Aorta (tissue), 5 donors: ENCODE measurements at places on chromosomes 1 and 21. TPM values are rescaled to one million over a fixed set of nuclear protein-coding genes. Genes with fewer than 3 reads are reported as not detected.

GLMP gene
- 50.8 TPM for total RNA-seq

GRCh38 chr1:115090186-115090490, 835 bp upstream of the TSPAN2 start:
- DNase-seq: no peak

EPHA2 gene
- total RNA-seq: 25.2 TPM

GRCh38 chr1:28811766-28812668, at the start of gene OPRD1:
Gene OPRD1 (plus strand): TSS chr1:28812170. CDS start chr1:28812384, 214 bp downstream.
- DNase-seq: no peak

GRCh38 chr1:20138961-20139550, at the start of gene PLA2G2F:
Gene PLA2G2F (plus strand): TSS chr1:20139323. CDS start chr1:20139428, 105 bp downstream.
- DNase-seq: no peak

HSPB7 gene
- total RNA-seq: 313 TPM

KRTAP10-8 gene
- not detected for total RNA-seq

DVL1 gene
- 48.7 TPM for total RNA-seq

GRCh38 chr1:155680531-155680930, 8.0 kb downstream of the YY1AP1 start:
- DNase-seq: no peak

DNA sequence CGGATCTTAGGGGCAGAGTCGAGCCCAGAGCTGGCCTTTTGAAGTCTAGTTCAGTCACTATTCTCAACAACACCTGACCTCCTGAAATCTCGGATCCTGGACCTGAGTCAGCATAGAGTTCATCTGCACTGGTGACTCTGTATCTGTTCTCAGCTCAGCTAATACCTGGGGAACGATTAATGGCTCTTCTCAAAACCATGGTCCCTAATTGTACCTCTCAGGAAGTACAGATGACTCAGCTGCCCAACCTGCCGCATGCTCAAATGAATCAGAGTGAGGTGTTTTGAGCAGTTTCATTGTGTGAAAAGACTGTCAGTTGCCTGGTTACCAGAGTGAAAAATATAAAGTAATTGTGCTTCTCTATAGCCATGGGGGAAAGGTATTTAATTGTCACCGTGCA, 89.2 kb downstream of the SLC35F3 start:
- no peak for DNase-seq

GRCh38 chr1:59743324-59744091, 71.2 kb upstream of the HOOK1 start:
- DNase-seq: no peak

DNA sequence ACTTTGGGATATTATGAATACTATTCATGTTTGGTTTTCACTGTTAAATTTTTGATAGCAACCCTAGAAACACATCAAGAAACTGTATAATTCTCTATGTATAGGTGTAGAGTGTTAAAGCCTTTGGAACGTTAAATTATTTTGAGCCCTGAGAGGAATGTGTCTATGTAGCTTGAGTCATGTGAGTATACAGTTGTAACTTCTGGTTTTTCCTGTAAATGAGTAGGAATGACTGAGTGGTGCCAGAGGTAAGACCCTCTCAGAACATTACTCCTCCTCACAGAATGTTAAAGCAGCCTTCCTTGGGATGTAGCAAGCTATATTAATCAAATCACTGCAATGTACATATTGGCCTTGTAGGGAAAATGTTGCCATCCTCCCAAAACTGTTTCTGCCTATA, 69.0 kb downstream of the C1orf21 start:
- no peak for DNase-seq

GRCh38 chr1:210677533-210677932, 348.8 kb downstream of the HHAT start:
- DNase-seq: no peak
